ENCODE measurements at places on chromosomes 5 and 9. TPM values are rescaled to one million over a fixed set of nuclear protein-coding genes. Genes with fewer than 3 reads are reported as not detected.

ECM2 gene
- 0.41 TPM for polyA plus RNA-seq

ZNF367 gene
- 1.6 TPM for polyA plus RNA-seq

BRINP1 gene
- 0.18 TPM for polyA plus RNA-seq

S1PR3 gene
- polyA plus RNA-seq = 3.2 TPM

NXNL2 gene
- polyA plus RNA-seq = 0.22 TPM

ASS1 gene
- polyA plus RNA-seq = 63.6 TPM

SH2D3C gene
- polyA plus RNA-seq = 2.8 TPM

NSD1 gene
- 7.4 TPM for polyA plus RNA-seq

MEIKIN gene
- polyA plus RNA-seq = not detected

ZBTB34 gene
- 1.5 TPM for polyA plus RNA-seq

LRRC19 gene
- not detected for polyA plus RNA-seq

MXD3 gene
- 14.4 TPM for polyA plus RNA-seq

SLC45A2 gene
- not detected for polyA plus RNA-seq

BTNL8 gene
- 0.07 TPM for polyA plus RNA-seq

ADCY2 gene
- polyA plus RNA-seq = 0.76 TPM

PAEP gene
- not detected for polyA plus RNA-seq

LCN15 gene
- polyA plus RNA-seq = not detected

GRHPR gene
- polyA plus RNA-seq = 36.5 TPM

ANXA2R gene
- 2.4 TPM for polyA plus RNA-seq

CD274 gene
- 0.98 TPM for polyA plus RNA-seq

LMX1B gene
- polyA plus RNA-seq = 0.01 TPM

LURAP1L gene
- polyA plus RNA-seq = 3.1 TPM

GHR gene
- polyA plus RNA-seq = 1.6 TPM

CDKN2B gene
- 63.7 TPM for polyA plus RNA-seq

B4GALT7 gene
- 16.7 TPM for polyA plus RNA-seq

ADAMTS13 gene
- 4.3 TPM for polyA plus RNA-seq

MYORG gene
- 3.6 TPM for polyA plus RNA-seq

MRPL36 gene
- 78.2 TPM for polyA plus RNA-seq

Data from esophagus (tissue), 2 donors.